Lung microvascular endothelial cell (primary cell): ENCODE measurements at places on chromosomes 3 and 15. TPM values are rescaled to one million over a fixed set of nuclear protein-coding genes. Genes with fewer than 3 reads are reported as not detected.

PDCD7 gene
- 8.3 and 11.3 TPM in 2 replicates for total RNA-seq

ARPIN gene
- total RNA-seq: 8.5 and 11.1 TPM in 2 replicates

DUOXA1 gene
- not detected in 2 replicates for total RNA-seq

DYNC1LI1 gene
- 30.1 and 34.3 TPM in 2 replicates for total RNA-seq

ST3GAL6 gene
- total RNA-seq: 24.8 and 30.8 TPM in 2 replicates

P2RY14 gene
- not detected in 2 replicates for total RNA-seq

TMOD3 gene
- 42.3 and 57.1 TPM in 2 replicates for total RNA-seq

FOXL2NB gene
- not detected in 2 replicates for total RNA-seq

MYO5C gene
- total RNA-seq: 7.4 and 8.5 TPM in 2 replicates
